ENCODE measurements at places on chromosomes 1 and 21.

GRCh38 chr1:42178249-42178648 lies 13.7 kb upstream of the GUCA2A start:
- no peak for DNase-seq

DNA sequence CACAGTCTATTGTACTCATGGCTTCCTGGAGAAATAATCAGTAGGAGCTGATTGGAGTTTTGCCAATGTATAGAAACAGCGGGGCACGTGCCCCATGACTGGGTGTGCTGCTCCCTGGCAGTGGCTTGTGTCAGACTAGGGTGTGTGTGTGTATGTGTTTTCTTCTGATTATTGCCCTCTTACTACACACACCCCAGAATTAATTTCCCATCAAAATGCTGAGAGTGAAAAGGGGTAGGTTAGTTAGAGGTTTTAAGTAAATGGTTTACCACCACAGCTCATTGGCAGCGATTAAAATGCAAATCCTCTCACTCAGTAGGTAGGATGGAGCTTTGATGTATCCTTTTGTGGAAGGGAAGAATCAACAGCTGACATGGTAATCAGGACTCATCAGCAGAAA lies 29.9 kb downstream of the HHAT start:
- no peak for DNase-seq

DNA sequence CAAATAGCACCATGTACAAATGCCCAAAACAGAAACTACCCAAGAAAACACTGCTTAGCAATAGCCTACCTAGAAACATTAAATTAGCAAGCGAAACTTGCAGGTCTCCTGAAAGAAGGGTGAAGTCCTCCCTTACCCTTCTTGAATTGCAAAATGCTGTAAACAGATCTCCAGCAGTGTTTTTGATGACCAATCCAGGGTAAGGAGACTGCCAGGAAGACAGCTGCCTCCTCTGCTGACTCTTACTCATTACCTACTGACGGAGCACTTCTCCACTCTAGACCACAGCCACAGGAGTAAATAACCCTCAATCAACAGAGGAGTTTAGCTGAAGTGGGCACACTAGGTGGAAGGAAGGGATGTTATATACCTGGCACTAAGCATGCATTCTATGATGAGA lies 32.2 kb upstream of the GADD45A start:
- no peak for DNase-seq

- no peak for DNase-seq
These were observed 51.4 kb upstream of the LRIG2 start for GRCh38 chr1:113021430-113022085.

DNA sequence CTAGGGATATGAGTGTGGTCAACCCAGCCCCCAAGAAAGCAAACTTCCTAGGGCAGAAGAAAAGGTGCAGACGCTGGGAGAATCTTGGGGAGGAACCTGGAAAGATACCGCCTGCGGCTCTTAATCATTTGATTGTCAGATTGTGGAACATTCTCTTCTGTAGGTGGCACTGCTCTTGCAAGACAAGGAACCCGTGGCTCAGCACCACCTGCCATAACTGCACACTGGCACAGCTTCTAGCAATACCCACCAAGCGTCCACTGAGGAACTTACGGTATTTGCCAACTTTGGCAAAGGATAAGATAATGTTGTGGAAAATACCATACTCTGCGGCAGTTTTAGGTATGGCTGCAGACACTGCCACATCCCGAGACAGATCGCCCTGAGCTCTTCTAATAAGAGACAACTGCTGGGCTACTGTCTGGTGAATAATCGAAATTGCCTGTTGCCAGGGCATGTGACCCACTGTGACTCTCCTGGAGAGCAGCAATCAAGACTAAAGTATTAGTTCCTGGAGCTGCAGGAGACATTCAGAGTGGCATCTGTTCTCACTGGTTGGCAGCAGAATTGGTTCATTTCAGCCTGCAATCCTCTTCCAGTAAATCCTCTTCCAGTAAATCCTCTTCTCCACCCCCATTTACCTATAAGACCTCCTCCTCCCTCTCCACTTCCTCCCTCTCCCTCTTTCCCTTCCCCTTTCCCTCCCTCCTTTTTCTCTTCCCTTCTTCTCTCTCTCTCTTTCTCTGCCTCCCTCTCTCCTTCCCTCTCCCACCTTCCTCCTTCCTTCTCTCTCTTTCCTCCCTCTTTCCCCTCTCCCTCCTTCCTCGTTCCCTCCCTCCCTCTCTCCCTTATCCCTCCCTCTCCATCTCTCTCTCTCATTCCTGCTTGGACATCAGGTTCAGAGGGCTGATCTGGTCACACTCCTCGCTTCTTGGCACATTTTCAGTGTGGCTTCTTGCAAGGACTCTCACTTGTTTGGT lies 49.7 kb upstream of the B3GALT5 start:
- no peak for DNase-seq

- DNase-seq = peak; percentile 44
These were observed 10.9 kb downstream of the TNFRSF25 start for GRCh38 chr1:6454856-6455751.
